Natural killer cell (primary cell): ENCODE measurements at places on chromosomes 7 and 10. TPM values are rescaled to one million over a fixed set of nuclear protein-coding genes. Genes with fewer than 3 reads are reported as not detected.

DNA sequence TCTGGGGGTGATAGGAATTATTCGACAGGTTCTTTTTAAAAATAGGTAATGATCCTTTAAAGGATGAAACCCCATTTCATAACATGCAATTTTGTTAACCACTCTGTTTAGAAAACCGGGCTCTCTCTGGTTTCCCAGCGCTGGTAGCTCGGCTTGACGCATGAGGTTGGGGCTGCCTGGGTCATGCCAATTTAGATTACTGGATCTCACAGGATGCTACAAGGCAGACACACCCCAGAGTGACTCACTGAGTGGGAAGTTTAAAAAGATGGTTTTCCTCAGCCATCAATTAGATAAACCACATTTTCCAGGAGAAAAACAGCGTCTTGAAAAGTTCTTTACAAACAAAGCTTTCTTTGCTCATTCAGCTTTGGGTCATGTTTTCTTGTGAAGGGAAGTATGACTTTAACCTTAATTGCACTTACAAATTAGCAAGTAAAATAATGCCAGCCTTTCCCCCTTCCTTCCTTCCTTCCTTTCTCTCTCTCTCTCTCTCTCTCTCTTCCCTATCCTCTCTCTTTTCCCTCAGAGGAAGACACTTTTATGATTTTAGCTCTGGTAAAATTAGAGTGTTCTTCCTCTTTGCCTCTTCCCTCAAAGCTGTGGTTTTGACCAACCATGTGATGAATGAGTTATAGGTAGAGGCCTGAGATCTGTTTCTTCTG lies 99.8 kb downstream of the EPDR1 start:
- no peak for DNase-seq

- no peak for DNase-seq
Measured at GRCh38 chr10:30422981-30423654, 10.9 kb upstream of the MAP3K8 start.

DNA sequence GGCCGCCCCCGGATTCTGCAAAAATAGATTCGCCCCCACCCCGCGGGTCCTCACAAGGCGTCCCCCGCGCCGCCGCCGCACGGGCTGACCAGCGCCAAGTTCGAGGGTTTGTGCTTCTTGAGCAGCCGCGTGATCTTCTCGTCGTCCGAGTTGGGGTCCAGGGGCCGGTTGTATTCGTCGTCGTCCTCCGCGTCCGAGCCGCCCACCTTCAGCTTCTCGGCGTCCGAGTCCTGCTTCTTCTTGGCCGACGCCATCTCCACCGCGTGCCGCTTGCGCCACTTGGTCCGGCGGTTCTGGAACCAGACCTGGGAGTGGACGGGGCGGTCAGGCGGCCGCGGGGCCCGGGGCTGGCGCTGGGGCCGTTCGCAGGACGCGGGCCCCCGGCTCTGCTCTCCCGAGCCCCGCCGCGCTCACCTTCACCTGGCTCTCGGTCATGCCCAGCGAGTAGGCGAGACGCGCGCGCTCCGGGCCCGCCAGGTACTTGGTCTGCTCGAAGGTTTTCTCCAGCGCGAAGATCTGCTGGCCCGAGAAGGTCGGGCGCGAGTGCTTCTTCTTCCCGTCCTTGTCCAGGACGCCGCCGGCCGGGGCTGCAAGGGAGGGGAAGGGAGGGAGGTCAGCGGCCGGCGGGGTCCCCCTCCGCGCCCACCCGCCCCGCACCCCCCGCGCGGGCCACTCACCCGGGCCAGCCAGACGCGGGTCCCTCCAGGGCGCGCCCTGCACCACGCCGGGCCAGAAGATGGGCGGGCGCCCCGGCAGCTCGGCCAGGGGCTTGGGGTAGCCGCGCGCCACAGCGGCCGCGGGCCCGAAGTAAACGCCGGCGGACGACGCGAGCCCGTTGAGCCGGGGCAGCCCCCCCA lies 853 bp downstream of the NKX6-2 start:
- DNase-seq = no peak

- DNase-seq = no peak
Measured at GRCh38 chr10:100157156-100157555, 28.7 kb downstream of the ERLIN1 start.

- DNase-seq = no peak
Measured at GRCh38 chr7:141073173-141073640, 657 bp upstream of the TMEM178B start.

EBF3 gene
- total RNA-seq = not detected

DNA sequence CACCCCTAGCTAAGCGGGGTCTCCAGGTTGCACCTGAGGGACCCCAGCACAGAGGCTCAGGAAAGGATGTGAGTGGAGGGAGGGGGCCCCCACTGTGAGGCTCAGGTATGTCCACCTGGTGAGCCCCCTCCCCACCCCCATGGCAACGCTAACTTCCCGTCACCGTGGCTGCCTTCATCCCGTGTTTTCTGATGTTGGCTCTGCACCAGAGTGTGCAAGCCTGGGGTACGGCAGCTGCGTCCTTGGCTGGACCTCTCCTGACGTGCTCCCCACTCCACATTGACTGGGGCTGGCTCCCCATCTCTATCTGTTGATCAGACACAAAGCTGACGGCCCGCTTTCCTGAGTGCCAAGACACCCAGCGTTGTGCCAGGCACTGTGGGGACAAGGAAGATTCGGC lies 136.7 kb downstream of the ACTR3B start:
- no peak for DNase-seq

ANKRD22 gene
- not detected for total RNA-seq

DNA sequence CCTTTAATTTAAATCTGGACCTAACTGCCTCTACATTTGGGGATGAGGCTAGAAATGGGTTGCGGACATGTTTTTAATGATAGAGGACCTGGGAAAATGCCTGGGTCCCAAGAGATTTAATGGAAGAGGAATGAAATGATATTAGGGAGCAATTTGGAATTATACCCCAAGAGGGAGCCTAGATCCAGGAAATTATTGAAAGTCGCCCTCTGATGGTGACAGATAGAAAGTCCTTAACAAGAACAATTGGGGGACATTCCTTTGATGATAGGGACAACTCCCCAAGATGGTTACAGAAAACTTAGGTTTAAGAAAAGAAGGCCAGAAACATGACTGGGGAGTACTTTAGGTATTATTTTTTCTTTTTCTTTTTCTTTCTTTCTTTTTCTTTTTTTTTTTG lies 9.5 kb upstream of the TSGA13 start:
- peak; percentile 29 for DNase-seq

STEAP4 gene
- total RNA-seq = 3.0 TPM

- DNase-seq = peak; percentile 38
Measured at GRCh38 chr7:25994433-25994994, 157.5 kb upstream of the NFE2L3 start.

OR13A1 gene
- not detected for total RNA-seq

- DNase-seq = peak; percentile 46
Measured at GRCh38 chr7:44240983-44241510, 40.3 kb downstream of the YKT6 start.

- no peak for DNase-seq
Measured at GRCh38 chr7:157506268-157506667, 169.5 kb downstream of the DNAJB6 start.

GRID2IP gene
- 0.40 TPM for total RNA-seq

TRDMT1 gene
- 11.0 TPM for total RNA-seq

DNA sequence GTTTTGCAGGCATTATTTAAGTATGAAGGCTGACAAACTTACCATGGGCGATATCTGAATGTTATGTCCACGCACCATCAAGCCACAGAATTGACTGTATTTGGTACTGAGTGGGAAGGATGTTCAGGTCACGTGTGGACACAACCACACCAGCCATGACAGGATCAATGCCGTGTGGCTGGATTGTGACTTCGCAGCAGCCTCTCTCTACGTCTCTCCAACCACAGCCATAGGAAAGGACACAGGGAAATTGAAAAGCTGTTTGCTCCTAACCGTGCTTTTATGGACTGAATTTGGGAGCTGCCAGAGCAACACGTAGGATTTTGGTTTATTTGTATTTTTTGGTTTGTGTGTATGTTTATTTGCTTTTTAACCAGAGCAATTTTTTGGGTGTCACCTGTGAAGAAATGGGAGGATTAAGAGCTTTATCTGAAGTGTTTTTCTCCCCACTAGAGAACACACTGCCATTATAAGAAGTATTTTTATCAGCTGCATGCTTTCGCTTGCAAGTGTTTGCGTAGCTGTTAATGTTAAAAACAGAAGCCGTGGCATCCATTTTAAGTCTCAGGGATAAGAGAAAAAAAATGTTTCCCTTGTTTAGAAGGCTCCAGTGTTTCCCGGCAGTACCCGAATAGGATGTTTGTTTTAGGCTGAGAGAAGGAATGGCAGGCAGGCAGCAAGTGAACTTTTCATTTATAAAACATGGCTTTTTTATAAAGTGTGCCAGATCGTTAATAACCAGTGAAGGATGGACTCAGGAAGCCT lies 401.1 kb upstream of the NFE2L3 start:
- DNase-seq = no peak

DNA sequence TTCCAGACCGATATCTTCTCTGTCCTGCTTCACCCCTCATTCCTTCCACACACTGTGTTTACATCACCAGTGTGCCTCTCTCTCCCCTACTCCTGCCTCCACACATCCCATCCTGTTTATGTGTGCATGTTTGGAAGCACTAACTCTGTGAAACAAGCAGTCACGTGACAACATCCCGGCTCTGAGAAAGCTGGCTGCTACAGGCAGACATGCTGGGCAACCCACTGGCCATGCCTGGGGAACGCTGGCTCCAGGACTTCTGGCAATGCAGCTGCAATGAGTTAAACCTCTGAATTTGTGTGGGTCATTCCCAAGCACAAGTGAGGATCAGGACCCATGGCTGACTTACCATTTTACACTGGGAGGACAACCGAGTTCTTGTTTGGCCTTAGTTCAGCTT lies 74.0 kb downstream of the WNT2 start:
- no peak for DNase-seq

- DNase-seq = no peak
Measured at GRCh38 chr10:86007171-86007570, 359.4 kb downstream of the GRID1 start.

GRCh38 chr7:137695494-137695893 lies 151.3 kb downstream of the DGKI start:
- DNase-seq = no peak

POU6F2 gene
- total RNA-seq = 0.28 TPM

CRYGN gene
- total RNA-seq = not detected

GRCh38 chr7:1576521-1577253 lies 6.9 kb upstream of the PSMG3 start:
- DNase-seq = no peak

C10orf62 gene
- not detected for total RNA-seq

CNNM1 gene
- not detected for total RNA-seq

BAZ1B gene
- 50.1 TPM for total RNA-seq

EMX2 gene
- total RNA-seq = not detected

GPR26 gene
- not detected for total RNA-seq

EVX1 gene
- not detected for total RNA-seq

HOGA1 gene
- not detected for total RNA-seq

DNA sequence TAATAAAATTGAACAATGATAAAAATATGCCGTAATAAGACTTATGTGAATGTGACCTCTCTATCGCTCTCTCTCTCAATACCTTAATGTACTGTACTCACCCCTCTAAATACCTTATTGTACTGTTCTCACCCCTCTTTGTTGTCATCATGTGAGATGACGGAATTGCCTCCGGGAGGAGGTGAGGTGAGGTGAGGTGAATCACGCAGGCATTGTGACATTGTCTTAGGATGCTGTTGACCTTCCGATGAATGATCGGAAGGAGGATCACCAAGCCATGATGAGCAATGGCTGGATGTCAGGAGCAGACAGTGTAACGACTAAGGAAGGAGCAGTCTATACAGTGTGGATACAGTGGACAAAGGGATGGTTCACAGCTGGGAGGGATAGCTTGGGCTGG lies 87.4 kb upstream of the FAM20C start:
- DNase-seq = no peak

- peak; percentile 22 for DNase-seq
Measured at GRCh38 chr7:16604054-16604453, 41.5 kb downstream of the ANKMY2 start.

FAM237B gene
- not detected for total RNA-seq

FHIP2A gene
- total RNA-seq = 36.0 TPM

- no peak for DNase-seq
Measured at GRCh38 chr7:39035903-39036302, 58.2 kb downstream of the POU6F2 start.

- DNase-seq = no peak
Measured at GRCh38 chr7:128206747-128207500, 34.2 kb upstream of the LEP start.

DNA sequence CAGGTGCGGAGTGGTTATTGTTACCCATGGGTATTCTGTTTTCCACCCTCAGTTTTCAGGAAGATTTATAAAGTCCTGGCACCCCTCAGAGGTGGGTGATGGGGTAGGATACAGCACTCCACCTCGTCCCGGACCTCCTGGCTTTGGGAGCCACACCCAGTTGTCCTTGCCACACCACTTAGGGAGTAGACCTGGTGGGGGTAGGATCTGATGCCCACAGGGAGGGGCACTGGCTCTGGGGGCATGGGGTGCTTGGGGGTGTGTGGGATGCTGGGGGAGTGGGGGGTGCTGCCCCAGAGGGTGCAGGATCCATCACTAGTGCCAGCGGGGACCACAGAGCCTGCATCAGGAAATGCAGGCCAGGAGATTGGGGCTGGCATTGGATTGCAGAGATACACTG lies 4.5 kb downstream of the ZNF511 start:
- DNase-seq = no peak

DNA sequence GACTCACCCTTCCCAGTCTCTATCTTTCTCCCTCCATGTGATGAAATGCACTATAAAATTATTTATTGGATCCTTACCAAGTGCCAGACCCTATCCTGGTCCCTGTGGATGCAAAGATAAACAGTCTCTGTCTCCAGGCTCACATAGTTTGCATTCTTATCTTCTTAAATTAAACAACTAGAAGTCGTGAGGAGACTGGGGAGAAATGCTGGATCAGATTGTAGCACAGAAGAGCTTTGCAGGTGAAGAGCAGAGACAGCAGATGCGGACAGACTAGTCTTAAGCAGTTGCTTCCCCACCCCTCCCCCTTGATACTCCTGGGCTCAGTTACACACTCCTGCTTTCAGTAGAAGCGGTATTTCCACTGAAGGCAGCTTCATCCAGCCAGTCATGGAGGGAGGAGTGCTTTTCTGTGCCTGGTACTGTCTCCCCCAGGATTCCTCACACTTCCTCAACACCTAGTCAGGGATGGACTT lies 20.8 kb upstream of the CDK1 start:
- DNase-seq = no peak

SGCE gene
- total RNA-seq = 0.28 TPM

TFEC gene
- 1.1 TPM for total RNA-seq

DNA sequence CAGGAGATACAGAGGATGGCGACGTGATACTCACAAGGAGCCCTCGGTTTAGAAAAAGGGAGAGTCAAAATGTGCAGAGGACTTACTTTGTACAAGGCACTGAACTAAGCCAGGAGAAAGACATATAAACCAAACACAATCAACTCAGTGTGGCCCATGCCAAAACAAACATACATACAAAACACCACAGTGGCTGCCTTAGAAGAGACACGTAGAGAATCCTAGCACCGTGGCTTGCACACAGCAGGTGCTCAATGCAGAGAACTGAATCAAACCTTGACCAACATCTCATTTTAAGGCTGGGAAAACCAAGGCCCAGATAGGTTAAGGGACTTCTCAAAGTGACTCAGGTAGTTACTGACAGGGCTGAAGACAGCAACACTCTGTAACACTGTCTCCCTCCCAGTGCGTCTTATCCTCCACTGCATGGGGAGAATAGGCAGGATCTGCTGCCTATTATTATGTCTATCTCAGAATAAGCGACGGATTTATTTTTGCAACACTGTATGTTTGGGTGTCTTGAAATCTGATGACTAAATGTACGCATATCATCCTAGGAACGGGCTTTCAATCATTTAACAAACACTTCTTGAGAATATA lies 11.0 kb downstream of the SORBS1 start:
- DNase-seq = no peak

GRCh38 chr10:94274142-94274787 lies 88.5 kb downstream of the NOC3L start:
- no peak for DNase-seq

ARHGEF5 gene
- total RNA-seq = 1.8 TPM
